Bronchial epithelial cell (primary cell): ENCODE measurements at places on chromosomes 7 and 10. TPM values are rescaled to one million over a fixed set of nuclear protein-coding genes. Genes with fewer than 3 reads are reported as not detected.
A peak's percentile ranks its signal among the peaks of the same experiment; 100 is the strongest.

CALU gene
- total RNA-seq, result 248 and 280 TPM in 2 replicates

SPACDR gene
- total RNA-seq, result 0.38 and 0.53 TPM in 2 replicates

XRCC2 gene
- total RNA-seq, result 0.26 TPM in 2 replicates

PODXL gene
- 0.13 and 0.53 TPM in 2 replicates for total RNA-seq

PRKAR2B gene
- total RNA-seq, result 0.26 TPM in 1 of 2 replicates, not detected in the other

APBB1IP gene
- total RNA-seq, result not detected in 2 replicates

IRF5 gene
- total RNA-seq, result 6.8 and 7.7 TPM in 2 replicates

GRCh38 chr7:149884541-149884940 is 10.8 kb downstream of the ATP6V0E2 start:
- DNase-seq, result no peak

DNA sequence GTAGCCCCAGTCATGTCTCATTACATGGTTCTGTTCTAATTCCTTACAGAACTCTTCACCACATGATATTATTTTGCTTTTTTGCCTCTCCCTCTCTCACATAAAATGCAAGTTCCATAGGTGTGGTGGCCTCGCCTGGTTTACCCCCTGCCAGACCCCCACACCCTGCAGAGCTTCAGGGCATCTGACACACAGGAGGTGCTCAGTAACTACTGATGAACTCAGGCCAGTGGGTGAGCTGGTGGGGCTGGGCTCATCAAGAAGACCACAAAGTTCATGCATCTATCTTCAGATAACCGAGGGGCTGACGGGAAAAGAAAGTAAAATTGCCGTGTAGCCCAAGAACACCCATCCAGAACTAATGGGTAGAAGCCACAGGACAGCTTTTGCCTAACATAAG is 253.1 kb downstream of the GRID1 start:
- no peak for DNase-seq

- no peak for DNase-seq
Measured at GRCh38 chr7:39898867-39899266, 51.2 kb upstream of the CDK13 start.

- DNase-seq, result no peak
Measured at GRCh38 chr7:128076796-128077271, 45.6 kb upstream of the LRRC4 start.

DNA sequence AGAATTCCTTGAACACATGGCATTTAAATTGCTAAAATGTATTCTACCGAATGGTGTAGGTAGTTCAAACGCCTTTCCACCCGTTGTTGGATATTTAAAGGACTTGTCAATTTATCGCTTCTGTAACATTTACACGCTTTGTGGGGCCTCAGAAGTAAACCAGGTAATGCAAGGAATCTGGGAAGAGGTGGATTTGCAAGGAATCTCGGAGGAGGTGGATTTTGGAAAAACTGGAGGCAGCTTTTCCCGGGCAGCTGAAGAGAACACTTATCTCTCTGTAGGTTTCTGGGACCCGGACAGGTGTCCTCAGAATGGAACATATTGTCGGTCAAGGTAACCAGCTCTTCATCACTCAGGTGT is 592 bp upstream of the MAPK8 start:
- no peak for DNase-seq

DNA sequence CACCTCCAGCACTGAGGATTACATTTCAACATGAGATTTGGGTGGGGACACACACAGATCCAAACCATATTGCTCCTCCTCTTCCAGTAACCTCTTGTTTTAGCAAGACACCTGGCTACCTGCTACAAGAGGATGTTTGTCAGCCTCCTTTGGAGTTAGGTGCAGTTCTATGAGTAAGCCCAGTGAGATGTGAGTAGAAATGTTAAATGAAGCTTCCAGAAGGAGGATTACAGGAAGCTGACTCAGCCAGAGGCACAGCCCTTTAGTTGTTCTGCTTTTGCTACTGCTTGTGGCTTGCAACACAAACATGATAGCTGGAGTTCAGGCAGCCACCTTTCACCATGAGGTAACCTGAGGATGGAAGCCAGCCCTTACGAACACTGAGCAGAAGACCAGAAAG is 382.7 kb upstream of the RNF32 start:
- no peak for DNase-seq

DNA sequence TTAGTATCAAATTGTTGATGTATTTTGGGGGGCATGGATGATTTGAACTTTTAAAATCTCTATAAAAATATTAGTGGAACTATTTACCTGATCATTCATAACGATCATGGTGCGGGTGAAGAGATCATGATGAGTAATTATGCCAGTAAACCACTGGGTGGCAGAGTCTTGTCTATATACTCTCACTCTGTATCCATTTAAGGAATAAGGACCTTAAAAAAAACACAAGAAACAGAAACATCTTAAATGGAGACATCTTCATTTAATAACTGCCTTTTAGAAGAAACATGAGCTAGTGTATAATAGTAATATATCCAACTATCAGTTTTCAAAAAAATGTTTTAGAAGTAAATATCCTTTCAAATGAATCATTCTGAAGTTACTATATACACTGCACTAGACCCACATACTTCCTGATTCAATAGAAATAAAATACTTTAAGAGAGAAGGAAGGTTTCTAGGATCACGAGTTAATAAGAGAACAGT is 84.0 kb downstream of the NRBF2 start:
- peak; percentile 68 for DNase-seq

- no peak for DNase-seq
Measured at GRCh38 chr7:140594131-140594691, 46.4 kb downstream of the DENND2A start.

DNA sequence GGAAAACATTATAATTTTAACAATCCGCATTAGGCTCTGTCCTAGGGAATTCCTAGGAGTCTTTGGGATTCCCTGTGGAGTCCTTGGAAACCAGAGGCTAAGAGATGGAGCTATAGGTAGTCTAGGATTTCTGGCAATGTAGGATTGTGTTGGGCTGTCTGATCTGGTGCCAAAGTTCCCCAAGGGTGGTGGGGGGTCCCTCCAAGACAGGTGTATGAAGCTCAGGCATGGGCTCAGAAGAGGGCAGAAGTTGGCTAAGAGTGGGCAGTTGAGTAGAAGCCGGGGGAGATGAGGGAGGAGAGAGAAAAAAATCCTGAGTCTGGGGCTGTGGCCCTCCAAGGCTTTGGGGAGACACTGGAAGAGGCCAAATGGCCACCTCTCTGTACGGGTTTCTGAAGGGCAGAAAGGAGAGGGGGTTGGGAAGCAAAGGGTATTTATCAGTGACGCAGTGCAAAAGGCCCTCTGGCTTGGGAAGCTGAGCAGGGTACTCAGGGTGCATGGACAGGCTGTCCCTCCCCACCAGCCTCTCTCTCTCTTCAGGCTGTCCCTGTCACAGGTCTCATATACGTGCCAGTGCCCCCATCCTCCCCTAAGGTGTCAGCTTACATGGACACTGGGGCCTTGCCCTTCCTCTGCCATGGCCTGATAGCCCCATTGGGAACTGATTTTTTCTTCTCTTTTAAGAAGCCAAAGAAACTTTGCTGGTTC is 929 bp downstream of the HOXA6 start:
- no peak for DNase-seq

DNA sequence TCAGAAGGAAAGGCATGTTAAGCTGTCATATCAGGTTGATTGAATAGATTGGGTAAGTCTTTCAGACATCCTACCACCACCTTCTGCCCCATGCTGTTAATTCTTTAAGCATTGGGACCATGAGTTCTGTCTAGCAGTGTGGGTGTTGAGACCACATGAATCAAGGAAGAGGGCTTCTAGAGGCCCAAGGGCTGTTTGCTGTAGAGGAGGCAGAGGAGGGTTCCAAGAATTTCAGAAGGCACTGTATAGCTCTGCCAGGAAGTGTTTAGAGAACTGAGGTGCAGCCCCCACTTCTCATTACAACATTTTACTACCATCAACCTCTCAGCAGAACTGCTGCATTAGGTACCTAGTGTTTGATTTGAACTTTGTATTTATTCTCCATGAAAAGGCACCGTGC is 720.2 kb downstream of the AUTS2 start:
- DNase-seq, result no peak

DNA sequence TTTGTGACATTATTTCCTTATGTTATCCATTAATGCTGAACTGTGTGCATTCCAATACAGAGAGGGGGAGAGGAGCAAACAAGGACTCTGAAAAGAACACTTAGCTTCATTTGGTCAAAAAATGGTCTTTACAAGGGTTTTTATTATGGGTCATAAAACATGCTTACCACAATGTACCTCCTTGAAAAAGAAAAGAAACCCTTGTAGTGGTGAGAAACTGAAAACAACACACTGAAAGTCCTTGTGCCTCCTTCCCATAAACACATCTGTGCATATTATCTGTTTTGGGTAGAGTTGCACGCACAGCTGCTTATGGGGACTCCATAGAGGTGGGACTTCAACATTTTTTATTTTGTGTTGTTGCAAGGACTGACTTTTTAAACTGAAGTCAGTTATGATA is 98.7 kb downstream of the CDK6 start:
- no peak for DNase-seq

DNA sequence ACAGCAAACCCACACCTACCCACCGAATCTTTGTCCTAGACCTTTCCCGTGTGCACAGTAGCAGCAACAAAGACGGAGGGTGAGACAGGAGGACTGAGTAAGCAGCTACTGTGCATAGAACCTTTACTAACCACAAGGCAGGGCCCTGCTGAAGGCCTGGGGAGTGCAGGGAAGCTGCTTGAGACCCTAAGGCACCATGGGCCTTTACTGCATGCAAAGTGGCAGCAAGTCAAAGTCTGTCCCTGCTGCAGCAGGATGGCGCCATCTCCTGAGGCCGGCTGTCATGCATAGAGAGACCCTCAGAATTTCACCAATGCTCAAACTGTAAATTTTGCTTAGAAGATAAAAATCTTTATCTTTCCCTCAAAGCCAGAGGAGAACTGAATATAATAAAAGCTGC is 610.5 kb downstream of the ACTR3B start:
- DNase-seq, result no peak

- peak; percentile 4 for DNase-seq
Measured at GRCh38 chr7:111796671-111797070, 234.4 kb upstream of the IMMP2L start.

DNA sequence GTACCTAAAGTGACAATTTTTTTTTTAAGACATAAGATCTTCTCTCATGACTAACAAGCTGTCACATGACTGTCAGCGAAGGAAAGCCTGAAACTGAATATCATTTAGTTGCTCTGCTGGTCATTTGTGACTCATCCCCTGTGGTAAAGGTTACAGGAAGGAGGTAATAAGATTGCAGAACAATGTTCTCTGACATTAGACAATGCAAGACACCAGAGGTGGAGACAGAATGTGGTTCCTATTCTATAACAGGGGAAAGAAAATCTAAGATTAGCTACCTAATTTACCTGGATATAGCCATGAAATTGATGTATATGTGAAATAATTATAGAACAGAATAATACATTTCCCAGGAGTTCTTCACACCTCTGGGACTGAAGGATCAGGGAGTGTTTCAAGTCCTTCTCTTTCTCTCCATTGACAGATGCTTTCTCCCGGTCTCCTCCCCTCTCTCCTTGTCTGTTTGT is 47.7 kb downstream of the LRGUK start:
- peak; percentile 95 for DNase-seq

GRCh38 chr10:23412223-23412622 is 26.7 kb upstream of the OTUD1 start:
- DNase-seq, result peak; percentile 53

- DNase-seq, result peak; percentile 55
Measured at GRCh38 chr10:70130878-70131559, 1.6 kb downstream of the AIFM2 start.

GRCh38 chr7:116670409-116671015 is 1.5 kb upstream of the MET start:
- peak; percentile 50 for DNase-seq

DNA sequence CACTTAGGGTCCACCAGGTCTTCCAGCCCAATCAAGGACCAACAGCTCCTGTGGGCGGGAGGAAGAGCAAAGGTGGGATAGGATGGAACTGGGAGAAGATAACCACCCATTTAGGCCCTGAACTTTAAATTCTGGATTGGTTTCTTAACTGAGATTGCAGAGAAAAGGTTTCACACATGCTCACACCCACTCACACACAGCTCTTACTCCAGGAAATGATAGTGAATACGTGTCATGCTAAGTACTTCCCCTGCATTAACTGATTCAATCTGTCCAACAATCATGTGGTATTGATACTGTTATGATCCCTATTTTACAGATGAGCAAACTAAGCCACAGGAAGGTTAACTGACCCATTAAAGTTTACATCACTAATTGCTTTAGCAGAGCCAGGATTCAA is 4.6 kb upstream of the CYP3A4 start:
- peak; percentile 70 for DNase-seq

GRCh38 chr10:119305860-119306513 is 98.6 kb downstream of the GRK5 start:
- peak; percentile 98 for DNase-seq

DNA sequence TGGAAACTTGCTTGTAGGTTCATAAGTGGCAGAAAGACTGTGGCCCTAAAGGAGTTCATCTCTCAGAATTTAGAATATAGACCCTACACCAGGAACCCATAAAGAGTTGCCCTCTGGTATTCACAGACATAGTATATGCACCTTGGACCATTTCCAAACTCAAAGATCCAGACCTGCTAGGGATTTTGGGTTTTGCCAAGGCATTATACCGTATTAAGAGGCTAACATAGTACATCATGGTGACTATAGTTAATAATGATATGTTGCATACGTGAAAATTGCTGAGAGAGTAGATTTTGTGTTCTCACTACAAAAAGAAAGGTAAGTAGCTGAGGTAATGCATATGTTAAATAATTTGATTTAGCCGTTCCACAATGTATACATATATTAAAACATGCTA is 13.9 kb downstream of the IFIT3 start:
- no peak for DNase-seq

- peak; percentile 96 for DNase-seq
Measured at GRCh38 chr10:102344067-102344466, 51.4 kb upstream of the NFKB2 start.

GRCh38 chr7:41037691-41038090 is 665.2 kb downstream of the INHBA start:
- DNase-seq, result no peak

GRCh38 chr10:100621360-100622205 is 85.8 kb downstream of the HIF1AN start:
- DNase-seq, result no peak
